ENCODE measurements at places on chromosomes 7 and 10. TPM values are rescaled to one million over a fixed set of nuclear protein-coding genes. Genes with fewer than 3 reads are reported as not detected.

- no peak for DNase-seq
These were observed 12.5 kb downstream of the LIPA start for GRCh38 chr10:89238956-89239644.

DNA sequence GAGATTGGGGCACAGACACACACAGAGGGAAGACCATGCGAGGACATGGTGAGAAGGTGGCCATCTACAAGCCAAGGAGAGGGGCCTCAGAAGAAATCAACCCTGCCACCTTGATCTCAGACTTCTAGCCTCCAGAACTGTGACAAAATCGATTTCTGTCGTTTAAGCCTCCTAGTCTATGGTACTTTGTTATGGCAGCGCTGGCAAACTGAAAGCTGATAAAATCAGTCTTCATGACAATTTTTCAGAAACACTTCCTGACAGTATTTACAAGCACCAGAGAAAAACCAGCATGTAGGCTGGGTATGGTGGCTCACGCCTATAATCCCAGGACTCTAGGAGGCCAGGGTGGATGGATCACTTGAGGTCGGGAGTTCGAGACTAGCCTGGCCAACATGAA is 4.2 kb downstream of the PARP12 start:
- DNase-seq, result no peak

DNA sequence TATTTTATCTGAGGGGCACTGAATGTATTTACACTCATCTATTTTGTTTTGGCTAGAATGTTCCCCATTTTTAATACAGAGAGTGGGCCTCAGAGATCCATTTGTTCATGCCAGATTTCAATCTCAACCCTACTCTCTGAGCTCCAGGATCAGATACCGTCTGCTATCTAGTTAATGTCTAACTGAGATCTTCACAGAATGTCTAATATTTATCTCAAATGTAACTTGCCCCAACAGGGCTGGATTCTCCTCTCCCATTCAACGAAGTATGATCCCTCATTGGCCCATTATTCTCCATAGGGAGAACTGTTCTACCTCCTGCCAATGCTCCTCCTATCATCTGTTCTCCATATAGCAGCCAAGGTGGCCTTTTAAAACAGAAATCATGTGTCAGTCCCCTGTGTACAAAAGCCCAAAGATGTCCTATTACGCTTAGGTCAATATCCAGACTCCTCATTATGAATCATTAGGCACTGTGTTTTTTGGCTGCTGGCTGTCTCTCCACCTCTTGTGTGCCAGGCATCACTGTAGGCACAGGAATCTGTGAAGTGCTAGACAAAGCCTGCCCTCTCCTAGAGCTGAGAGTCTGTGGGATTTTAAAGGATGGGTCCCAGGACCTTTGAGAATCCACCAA is 169.3 kb upstream of the AGK start:
- no peak for DNase-seq

DNA sequence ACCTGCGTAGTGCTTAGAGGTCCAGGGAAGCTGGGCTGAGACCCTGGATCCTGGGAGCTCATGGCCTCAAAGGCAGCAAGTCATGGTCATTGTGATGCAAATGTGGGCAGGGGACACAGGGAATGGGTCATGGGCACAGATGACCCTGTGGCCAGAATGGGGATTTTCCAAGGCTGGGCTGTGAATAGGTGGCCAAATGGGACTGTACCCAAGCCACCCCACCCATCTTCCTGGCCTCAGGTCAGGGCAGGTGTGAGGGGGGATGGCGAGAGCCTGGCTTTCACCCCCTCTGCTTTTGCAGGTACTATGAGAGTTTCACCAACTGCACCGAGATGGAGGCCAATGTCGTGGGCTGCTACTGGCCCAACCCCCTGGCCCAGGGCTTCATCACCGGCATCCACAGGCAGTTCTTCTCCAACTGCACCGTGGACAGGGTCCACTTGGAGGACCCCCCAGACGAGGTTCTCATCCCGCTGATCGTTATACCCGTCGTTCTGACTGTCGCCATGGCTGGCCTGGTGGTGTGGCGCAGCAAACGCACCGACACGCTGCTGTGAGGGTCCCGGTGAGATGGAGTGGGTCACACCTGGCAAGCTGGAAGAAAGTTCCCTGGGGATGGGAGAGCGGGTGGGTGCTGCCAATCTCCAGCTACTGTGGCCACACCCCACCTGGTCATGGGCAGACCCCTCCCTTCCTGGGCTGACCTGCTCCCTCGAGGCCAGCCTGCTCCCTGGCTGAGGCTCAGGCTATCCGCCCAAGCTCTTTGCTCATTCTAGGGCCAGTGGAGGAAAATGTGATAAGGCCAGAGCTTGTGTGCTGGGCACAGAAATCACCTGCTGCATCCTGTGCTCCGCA is 25.5 kb downstream of the RAMP3 start:
- no peak for DNase-seq

- no peak for DNase-seq
These were observed 58.6 kb downstream of the PPP1R3C start for GRCh38 chr10:91574236-91574635.

GRCh38 chr7:2523461-2523936 is 3.9 kb downstream of the LFNG start:
- no peak for DNase-seq

- DNase-seq, result no peak
These were observed 57.6 kb downstream of the GTF2IRD1 start for GRCh38 chr7:74511345-74511744.

DNA sequence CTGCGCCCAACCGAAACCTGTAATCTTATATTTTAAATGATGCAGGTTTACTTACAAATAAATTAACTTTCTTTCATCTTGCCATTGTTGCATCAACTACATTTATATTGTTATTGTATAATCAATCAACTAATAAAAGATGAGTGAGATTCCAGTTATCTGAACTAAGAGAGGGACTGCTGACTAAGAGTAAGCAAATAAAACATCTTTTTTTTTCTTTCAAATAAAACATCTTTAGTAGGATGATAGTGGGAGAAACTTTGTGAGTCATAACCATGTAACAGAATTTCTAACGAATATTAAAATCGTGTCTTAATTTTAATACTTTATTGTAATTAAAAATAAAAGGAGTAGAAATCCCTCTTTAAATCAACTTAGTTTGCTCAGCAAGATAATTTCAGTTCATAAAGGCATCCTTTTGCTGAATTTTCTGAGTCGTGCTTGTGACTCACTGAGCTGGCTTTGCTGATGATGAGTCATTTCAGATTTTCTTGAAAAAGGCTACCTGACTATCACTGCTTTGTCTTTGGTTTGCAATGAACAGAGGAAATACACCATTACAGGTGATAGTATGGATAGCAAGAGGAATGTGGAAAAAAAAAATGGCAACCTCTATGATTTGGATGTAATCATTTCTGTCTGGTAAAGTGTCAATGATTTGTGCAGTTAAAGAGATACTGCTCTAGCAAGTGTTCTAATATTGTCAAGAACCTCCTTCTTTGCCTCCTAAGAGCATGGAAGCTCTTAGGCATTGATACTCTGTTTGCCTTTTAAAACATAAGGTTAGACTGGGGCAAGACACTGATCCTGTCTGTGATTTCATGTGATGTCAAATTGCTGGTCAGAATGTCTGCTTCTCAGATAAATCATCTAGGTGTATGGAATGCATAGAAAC is 119.5 kb downstream of the GPR158 start:
- DNase-seq, result no peak

DNA sequence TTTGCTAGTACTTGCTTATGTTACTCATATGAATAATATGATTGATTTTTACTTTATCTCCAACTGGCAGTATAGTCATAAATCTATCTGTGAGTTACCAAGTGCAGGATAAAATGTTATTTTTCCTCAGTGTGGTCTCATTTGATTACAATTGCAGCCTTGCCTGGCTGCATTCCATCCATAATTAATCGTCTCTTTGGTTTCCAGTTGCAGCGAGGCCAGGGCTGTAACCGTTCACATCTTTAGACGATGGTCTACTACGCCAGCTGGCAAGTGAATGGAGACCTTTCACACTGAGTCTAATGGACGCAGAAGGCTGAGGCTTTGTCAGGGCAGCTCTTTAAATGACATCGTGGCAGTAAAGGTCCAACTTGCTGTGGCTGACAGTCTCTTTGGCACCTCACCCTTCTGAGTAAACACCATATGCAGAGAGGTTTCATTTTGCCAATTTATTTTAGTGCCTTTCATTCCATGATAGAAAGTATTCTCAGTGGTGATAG is 84.0 kb downstream of the ARL4A start:
- DNase-seq, result no peak

DNA sequence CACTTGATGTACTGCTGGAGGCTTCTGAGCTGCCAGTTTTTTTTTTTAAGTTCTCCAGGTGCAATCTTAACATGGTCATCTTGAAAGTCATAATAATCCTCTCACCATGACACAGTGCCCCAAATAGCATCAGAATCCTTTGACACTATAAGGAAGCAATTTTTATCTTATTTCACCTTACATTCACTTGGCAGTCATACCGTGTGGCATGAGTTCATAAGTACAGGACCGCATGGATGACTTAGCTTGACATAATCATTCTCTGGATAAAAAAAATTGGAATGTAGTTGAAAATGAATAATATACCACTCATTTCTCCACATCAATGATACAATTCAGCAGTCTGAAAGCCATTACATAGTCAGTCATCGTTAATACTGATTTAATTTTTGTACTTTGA is 25.6 kb upstream of the TMEM196 start:
- no peak for DNase-seq

DNA sequence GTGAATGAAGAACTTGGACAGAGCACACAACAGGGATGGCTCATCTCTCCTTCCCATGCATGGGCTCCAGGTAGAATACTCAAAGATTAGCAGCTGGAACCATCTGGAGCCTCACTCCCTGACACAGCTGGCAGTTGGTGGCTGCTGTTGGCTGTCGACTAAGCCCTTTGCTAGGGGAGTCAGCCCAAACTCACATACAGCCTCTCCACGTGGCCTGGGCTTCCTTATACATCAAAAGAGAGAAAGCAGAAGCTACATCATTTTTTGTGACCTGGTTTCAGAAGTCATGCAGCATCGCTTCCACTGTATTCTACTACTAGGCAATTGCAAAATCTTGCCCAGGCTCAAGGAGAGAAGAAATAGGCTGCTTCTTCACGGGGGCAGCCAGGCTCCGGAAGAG is 24.4 kb downstream of the ASNS start:
- no peak for DNase-seq

- DNase-seq, result no peak
These were observed 3.9 kb downstream of the FOXL3 start for GRCh38 chr7:293681-294439.

Gene C10orf71
- not detected for total RNA-seq

Gene COPG2
- 12.6 TPM for total RNA-seq

Gene NACAD
- 3.2 TPM for total RNA-seq

Gene ACTL6B
- not detected for total RNA-seq
